ENCODE measurements at places on chromosomes 13 and 19.

DNA sequence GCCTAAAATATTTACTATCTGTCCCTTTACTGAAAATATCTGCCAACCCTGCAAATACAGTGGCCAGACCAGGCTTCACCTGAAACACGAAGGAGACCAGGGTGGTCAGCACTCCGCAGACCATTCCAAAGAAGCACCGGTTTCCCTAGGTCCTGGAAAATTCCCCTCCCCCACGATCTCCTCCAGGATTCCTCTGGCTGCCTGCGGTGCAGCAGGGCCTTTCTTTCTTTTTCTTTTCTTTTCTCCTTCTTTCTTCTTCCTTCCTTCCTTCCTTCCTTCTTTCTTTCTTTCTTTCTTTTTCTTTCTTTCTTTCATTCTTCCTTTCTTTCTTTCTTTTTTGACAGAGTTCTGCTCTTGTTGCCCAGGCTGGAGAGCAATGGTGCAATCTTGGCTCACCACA is 152.7 kb downstream of the USP12 start:
- no peak for DNase-seq

DNA sequence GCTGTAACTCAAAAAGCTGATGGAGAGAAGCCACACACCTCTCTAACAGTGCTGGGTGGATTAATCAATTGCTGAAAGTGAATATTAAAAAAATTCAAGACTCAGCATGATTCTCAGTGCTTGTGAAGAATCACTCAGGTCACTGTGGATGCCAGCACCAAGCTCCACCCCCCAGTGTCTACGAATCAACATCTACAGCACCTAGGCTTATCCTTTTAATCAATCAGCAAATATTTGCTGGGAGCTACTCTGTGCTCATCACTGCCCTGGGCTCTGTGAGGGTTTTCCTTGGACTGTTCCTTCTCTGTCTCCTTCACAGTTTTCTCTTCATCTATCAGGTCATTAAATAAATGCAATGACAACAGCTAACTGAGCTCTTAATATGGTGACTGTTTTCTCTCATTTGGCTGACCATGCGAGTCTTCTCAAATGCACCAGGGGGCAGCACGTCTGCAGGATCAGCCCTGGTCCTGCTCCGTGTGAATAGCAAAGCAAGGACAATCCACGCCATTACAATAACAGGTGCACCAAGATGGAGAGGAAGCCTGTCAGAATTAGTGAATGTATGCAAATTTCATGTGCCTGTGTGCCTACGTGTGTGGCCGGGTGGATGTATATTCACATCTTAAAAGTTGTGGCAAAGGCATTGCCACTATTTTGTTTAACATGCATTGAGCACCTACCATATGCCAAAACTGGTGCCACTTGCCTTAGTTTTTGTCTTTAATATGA is 14.6 kb upstream of the C13orf42 start:
- DNase-seq: peak; percentile 47

DNA sequence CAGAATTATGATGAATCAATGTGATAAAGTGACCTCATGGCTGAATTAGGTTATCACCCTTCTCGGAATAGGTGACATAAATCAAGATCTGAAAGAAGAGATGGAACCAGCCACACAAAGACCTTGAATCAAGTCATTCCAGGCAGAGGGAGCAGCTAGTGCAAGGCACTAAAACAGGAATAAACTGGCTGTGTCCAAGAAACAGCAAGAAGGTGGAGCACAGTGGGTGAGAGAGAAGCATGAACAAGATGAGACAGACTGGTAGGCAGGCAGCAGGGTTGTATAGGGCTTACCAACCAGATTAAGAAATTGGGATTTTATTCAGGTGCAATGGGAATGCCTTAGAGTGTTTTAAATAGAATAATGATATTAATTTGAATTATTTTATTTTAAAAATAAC is 470.3 kb downstream of the PCDH20 start:
- DNase-seq: no peak

DNA sequence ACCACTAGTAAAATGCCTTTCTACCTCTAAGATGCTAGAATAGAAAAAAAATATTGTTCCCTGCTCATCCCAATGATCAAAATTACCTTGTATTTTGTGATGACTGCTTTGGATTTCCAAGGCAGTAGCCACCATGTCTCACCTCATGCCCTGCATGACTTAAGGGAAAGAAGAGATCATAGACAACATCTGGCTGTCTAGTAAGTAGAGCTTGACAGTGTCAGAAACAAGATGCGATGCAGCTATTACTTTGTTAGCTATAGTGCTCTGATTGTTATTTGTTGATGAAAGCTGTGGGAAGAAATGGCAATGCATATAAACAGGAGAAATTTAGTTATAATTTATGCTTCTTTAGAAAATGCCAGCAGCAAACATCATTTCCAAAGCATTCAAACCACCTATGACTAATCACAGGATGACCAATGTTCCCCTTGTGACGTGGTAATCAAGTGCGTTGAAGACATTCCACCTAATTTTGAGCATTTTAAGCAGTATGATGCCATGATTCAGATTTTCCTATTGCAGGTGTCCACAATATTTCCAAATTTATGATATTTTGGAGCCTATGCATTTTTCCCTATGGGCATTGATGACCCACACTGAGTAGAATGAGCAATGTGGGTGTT is 308.3 kb downstream of the KCNRG start:
- DNase-seq: peak; percentile 42

- DNase-seq: no peak
Measured at GRCh38 chr13:38656699-38657098, 30.2 kb upstream of the FREM2 start.

GRCh38 chr13:51298812-51299211 is 40.7 kb upstream of the SERPINE3 start:
- DNase-seq: no peak

- no peak for DNase-seq
Measured at GRCh38 chr19:55488986-55489710, 912 bp downstream of the SSC5D start.

- no peak for DNase-seq
Measured at GRCh38 chr13:58955546-58956385, 1208.0 kb downstream of the DIAPH3 start.

GRCh38 chr19:46755077-46755852 is 9.0 kb upstream of the STRN4 start:
- DNase-seq: peak; percentile 74

GRCh38 chr19:507286-508203 is at the start of gene TPGS1:
TSS of gene TPGS1 (plus strand) at chr19:507497. CDS start at chr19:507507, 10 bp downstream.
- peak; percentile 53 for DNase-seq

DNA sequence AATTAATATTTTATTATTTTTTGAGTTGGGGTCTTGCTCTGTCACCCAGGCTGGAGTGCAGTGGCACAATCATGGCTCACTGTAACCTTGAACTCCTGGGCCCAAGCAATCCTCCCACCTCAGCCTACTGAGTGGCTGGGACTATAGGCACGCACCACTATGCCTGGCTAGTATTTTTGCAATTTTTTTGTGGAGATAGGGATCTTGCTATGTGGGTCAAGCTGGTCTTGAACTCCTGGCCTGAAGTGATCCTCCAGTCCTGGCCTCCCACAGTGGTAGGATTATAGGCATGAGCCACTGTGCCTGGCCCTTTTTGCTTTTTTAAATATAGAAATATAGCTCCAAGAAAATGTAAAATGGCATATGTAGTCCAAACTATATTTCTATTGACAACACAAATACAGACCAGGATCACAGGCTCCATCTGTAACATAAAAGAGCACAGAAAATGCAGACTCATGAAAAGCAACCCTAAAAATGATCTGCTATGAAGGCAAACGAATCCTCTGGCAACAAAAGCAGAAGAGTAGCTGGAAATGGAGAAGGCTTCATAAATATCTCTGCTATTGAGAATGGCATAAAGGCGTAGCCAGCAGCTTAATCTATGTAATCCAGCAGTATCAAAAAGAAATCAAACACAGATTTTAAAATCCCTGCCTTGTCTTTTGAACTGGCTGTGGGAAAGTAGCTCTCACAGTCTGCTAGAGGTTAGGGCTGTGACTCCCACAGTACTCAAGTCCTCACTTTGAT is 200.6 kb downstream of the LHFPL6 start:
- no peak for DNase-seq

DNA sequence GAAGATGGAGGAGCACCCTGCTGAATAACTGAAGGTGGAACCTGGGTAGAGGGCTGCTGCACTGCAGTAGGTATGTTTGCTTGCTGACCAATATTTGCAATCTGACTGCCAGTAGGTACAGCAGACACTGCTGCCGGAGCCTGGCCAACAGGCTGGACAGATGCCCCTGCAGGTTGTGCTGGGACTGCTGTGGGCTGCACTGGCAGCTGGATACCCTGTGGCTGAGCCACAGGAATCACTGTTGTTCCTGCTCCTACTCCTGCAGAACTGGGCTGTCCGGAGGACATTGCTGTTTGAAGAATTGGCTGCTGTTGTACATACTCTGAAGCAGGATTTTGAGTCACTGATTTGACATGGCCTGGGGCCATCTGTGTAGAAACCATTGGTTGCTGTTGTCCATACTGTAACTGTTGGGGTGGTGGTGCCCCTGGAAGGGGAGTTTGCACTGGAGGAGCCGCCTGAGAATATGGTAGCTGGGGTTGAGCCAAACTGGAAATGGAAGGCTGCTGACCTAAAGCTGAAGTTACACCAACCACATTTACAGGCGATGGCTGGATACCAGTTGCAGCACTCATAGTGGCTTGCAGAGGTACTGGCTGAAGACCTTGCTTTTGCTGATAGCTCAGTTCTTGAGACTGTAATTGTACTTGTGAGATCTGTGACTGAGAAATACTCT is 2.2 kb downstream of the TSC22D1 start:
- DNase-seq: no peak

DNA sequence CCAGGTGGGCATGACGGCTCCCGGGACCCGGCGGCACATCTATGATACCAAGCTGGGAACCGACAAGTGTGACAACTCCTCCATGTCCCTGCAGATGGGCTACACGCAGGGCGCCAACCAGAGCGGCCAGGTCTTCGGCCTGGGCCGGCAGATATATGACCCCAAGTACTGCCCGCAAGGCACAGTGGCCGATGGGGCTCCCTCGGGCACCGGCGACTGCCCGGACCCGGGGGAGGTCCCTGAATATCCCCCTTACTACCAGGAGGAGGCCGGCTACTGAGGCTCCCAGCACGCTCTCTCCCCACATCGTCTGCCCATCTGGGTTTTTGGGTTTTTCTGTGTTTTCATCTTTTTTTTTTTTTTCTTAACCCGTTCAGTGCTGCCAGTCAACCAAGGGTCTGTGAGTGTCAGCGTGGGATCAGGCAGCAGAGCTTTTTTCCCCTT is 2.3 kb upstream of the ABCA7 start:
- no peak for DNase-seq

DNA sequence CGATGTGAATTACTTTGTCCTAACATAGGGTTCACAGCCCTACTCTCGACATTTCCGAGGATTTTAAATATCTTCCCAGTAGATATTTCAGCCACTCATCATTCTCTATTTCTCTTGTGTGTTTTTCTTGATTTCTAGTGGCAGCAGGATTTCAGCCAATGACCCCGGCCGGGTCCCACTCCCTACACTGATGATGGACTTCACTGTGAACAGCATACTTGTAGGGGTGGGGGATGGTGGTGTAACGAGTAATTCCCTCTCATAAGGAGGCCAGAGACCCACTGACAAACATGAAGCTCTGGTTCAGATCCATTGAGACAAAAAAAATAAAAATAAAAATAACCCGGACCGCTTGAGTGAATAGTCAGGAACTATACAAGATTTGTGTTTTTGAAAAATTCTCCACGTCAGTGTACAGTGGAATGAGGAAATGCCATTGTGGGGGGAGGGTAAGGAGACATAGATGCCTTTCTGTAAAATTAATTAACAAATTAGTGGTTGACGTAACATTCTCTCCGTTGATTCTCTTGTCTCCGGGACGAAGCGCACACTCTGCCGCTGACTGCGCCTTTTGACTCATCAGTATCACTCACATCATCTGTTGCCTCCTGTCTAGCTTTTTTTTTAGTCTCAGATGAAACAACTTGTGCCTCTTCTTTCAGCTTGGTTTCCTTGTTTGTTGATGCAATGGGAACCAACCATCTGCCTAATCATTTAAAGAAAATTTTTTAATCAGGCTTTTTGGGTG is 48.8 kb upstream of the IRS2 start:
- no peak for DNase-seq

DNA sequence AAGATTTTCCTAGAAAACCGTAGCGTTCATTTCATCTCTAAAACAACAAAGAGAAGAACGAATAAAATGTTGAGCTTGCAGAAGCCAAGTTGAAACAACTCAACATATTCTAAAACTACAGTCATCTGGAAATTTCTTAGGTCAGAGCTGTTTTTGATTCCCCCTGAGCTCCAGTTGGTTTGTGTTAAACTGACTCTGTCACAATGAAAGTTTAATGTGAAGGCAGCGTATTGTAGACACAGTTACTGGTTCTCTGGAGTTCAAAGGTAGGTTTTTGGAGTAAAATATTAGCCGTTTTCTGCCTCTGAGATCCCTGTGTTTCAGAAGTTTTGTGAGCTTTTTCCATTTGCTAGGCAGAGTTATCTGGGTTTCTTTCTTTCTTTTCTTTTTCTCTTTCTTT is 2.2 kb downstream of the ARHGEF7 start:
- no peak for DNase-seq

GRCh38 chr13:104106705-104107393 is 1040.6 kb upstream of the SLC10A2 start:
- DNase-seq: no peak

- no peak for DNase-seq
Measured at GRCh38 chr13:103349211-103349980, 283.2 kb upstream of the SLC10A2 start.

Measured in inflammatory macrophage treated with lipopolysaccharide for 1 hour (primary cell).